ENCODE measurements at places on chromosomes 4 and X.
A peak's percentile ranks its signal among the peaks of the same experiment; 100 is the strongest.

DNA sequence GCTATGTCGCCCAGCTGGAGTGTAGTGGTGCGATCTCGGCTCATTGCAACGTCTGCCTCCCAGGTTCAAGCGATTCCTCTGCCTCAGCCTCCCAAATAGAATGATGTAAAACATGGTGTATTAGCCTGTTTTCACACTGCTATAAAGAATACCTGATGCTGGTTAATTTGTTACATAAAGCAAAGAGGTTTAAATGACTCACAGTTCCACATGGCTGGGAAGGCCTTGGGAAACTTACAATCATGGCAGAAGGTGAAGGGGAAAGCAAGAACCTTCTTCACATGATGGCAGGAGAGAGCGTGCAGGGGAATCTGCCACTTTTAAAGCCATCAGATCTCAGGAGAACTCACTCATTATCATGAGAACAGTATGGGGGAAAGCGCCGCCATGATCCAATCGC lies 1191.8 kb downstream of the ARAP2 start:
- no peak for DNase-seq

GRCh38 chr4:114599231-114599902 lies 760 bp downstream of the UGT8 start:
- DNase-seq, result no peak

- no peak for DNase-seq
Measured at GRCh38 chr4:143559757-143560147, 46.2 kb downstream of the SMARCA5 start.

GRCh38 chr4:141702472-141703182 lies 66.2 kb downstream of the IL15 start:
- DNase-seq, result no peak

- no peak for DNase-seq
Measured at GRCh38 chr4:70515367-70516250, 2.8 kb upstream of the AMTN start.

GRCh38 chr4:80422727-80423404 lies 87.3 kb downstream of the CFAP299 start:
- no peak for DNase-seq

- no peak for DNase-seq
Measured at GRCh38 chrX:47145395-47146120, 537 bp downstream of the RBM10 start.

DNA sequence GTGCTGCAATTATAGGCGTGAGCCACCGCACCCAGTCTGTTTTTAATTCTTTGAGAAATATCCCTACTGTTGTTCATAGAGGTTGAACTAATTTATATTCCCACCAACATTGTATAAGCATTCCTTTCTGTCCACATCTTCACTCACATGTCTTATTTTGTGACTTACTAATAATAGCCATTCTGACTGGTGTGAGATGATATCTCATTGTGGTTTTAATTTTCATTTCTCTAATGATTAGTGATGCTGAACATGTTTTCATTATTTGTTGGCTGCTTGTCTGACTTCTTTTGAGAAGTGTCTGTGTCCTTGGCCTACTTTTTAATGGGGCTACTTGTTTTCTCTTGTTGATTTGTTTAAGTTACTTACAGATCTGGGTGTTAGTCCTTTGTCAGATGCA lies 310.9 kb upstream of the MAOA start:
- DNase-seq, result no peak

- no peak for DNase-seq
Measured at GRCh38 chr4:24887881-24888430, 24.9 kb downstream of the CCDC149 start.

DNA sequence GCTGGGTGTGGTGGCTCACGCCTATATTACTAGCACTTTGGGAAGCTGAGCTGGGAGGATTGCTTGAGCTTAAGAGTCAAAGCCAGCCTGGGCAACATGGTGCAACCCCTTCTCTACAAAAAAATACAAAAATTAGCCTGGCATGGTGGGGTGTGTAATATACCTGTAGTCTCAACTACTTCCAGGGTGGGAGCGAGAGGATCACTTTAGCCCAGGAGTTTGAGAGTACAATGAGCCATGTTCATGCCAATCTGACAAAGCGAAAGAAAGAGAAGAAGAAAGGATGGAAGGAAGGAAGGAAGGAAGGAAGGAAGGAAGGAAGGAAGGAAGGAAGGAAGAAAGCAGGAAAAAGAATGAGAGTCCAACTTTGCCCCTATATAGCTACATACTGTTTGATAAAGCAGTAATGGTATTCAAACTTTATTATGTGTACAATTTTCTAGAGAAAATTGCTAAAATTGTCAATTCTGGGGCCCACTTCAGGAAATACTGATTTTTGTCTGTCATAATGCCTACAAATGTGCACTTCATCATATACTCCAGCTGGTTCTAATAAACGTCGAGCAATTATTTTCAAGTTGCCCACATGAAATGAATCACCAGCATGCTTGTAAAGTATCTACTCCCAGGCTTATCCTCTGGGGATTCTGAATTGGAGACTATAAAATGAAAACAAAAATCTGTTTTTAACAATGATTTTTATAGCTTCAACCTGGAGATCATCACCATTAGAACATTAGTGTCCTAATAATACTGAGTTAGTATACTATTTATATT lies 132.3 kb downstream of the NDST4 start:
- DNase-seq, result peak; percentile 12

DNA sequence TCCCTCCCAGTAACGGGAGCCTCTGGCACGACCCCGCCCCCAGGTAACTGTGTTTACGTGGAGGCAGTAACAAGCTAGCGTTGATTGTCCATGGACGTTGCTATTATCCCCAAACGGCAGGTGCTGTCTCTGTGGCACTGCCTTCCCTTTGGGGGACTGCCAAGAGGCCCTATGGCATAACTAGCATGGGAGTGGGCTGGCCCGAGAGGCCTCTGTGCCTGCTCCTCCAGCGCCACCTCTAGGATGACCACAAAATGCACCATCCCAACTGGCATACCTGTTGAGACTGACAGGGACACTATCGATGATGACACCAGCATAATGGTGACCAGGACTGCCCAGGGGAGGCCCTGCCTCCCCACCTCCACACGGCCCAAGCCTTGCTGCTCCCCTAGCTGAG lies 1.5 kb downstream of the SRPK3 start:
- DNase-seq, result no peak

- DNase-seq, result no peak
Measured at GRCh38 chrX:146278381-146278780, 460.8 kb downstream of the SLITRK2 start.

GRCh38 chr4:154036856-154037255 lies 248.0 kb upstream of the SFRP2 start:
- no peak for DNase-seq

- no peak for DNase-seq
Measured at GRCh38 chrX:133375615-133376340, 39.5 kb downstream of the GPC4 start.

GRCh38 chr4:165191814-165192499 lies 15.4 kb upstream of the KLHL2 start:
- no peak for DNase-seq

- no peak for DNase-seq
Measured at GRCh38 chr4:20878806-20879205, 178.5 kb downstream of the PACRGL start.

DNA sequence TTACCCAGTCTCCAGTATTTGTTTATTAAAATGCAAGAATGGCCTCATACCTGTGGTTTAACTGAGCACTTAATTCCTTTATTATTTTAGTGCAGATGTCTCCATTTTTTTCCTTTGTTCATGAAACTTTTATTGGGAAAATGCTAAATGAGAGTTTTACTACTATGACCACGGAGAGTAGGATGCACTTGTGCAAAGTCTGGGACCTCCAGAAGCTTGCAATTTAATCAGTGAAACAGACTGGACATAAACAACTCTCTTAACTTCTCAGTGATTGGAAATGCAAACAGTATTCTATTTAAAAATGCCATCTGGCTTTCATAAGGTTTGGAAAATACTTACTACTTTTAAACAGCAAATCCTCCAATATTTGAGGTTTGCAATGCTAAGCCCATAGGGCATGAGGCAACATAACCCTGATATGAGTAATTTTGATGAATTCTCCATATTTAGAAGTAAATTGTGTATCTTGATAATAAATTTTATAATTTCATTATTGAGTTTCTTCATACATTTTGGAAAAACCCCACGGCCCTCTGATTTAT lies 718.7 kb upstream of the MAGEB2 start:
- no peak for DNase-seq

GRCh38 chr4:6368601-6369000 lies 99.0 kb downstream of the WFS1 start:
- DNase-seq, result no peak

GRCh38 chr4:182015014-182015413 lies 228.2 kb upstream of the TENM3 start:
- DNase-seq, result no peak

DNA sequence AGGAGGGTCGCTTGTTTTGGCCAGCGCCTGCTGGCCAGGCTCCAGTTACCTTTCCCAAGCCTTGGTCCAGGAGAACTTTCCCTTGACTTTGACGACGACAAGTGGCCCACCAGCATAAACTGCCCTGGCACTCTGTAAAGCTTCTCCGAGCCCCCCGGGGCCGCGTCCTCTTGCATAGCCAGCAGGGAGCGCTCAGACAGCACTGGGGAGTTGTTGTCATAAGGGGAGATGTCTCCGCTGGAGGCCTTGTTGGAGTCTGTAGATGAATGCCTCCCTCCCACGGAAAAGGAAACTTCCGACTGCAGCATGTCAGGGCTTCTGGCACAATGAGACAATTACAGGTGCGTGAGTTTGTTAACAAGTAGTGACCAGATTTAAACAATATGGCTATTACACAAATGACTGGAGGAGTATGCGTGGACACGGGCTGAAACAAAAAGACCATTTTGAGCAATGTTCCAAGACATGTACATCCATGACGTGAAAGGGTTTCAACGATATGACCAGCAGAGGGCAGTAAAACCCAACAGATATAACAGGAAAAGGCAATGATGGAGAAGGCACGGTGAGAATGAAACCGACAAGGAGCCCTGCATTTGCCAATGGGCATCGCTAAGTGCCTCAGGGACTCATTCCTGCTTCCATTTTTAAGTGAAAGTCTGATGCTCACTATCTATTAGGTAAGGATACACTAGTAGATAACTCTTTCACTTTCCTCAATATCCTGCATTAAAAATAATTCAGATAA lies 33.0 kb downstream of the HCCS start:
- peak; percentile 10 for DNase-seq

DNA sequence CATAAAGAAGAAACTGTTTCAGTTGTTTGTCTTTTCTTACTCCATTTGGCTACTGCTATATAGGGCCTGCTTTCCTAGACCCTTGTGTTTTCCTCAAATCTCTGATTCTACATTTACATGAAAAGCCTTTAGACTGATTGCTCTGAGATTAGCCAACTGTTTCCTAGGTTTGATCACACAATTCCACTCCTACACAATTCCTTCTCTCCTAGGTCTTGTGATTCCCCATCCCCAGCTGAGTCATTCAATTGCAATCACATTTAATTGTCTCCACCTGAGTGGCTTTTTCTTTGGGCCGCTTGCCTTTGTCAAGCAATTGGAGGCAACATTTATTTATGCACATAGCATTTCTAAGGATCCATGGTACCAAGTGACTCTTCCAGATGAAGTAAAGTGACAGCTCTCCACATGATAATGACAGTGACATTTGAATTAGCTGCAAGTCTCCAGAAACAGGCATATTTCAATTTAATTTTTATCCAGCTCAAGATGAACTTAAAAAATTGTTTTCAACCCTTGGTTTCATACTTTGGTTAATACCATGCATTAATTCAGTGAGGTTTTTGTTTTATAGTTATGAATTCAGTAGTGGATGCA lies 35.8 kb downstream of the ATXN3L start:
- DNase-seq, result no peak

GRCh38 chr4:153019906-153020305 lies 83.8 kb downstream of the FHDC1 start:
- no peak for DNase-seq

DNA sequence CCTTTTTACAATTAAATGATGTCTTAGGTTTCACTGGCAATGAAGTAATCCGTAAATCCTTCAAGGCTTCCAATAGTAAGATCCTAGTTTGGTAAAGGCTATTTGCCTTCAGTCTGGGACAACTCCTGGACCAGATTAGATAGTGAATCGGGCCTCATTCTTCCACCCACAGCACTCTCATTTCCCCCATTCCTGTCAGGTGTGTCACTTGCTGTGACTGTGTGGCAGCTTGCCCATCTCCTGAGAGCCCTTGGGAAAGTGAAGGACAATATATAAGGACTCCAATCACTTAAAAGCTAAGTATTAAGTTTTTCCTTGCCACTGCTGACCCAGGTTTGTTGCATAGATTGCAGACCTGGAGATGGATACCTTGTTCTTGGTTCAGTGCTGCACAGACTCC lies 3.3 kb upstream of the GASK1B start:
- DNase-seq, result no peak

GRCh38 chr4:76498550-76498949 lies 63.5 kb downstream of the SHROOM3 start:
- DNase-seq, result no peak

GRCh38 chr4:185004562-185005218 lies 13.6 kb upstream of the HELT start:
- no peak for DNase-seq

DNA sequence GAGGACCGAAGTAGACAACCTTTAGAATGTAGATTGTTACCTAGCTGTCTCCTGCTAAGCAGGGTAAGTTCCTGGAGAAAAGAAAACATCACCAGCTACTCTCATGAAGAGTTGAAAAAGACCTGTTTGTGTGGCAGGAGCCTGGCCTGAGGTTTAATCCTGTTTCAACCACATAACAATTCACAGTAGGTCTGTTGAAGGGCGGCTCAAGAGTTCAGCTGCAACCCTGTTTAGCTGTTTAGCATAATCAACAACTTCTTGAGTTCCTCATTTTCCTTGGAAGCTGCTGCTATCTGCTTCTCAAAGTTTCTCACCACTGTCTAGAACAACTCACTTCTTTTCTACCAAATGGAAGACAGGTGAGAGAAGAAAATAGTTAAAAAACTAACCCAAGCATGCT lies 170.4 kb upstream of the TET2 start:
- DNase-seq, result no peak

DNA sequence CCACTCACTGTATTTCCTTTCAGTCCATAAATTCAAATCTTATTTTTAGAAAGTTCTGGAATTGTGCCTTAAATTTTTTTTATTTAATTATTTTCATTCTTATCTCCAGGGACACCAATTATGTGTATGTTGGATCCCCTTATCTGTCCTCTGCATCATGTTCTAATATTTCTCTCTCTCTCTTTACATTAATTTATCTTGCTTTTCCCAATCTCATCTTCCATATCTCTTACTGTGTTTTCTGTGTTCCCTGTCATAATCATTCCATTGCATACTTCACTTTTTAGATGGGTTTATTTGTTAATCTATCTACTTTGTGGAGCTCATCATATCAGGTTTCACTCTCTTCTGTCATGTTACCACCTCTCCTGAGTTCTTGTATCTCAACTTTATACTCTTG lies 37.4 kb downstream of the PPP2R2C start:
- DNase-seq, result no peak

- no peak for DNase-seq
Measured at GRCh38 chrX:39559229-39559628, 538.5 kb downstream of the BCOR start.

DNA sequence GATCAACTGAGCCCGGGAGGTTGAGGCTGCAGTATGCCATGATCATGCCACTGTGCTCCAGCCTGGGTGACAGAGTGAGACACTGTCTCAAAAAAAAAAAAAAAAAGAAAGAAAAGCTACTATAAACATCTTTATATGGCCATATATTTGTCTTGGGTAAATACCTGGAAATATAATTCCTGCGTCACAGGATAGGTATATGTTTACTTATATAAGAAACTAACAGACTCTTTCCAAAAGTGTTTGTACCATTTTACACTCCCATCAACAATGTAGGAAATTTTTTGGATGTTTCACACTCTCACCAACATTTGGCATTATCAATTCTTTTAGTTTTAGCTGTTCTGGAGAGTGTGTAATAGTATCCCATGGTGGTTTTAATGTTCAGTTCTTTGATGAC lies 12.8 kb downstream of the P2RY4 start:
- DNase-seq, result no peak

All from NCI-H446 treated with DMSO at 0.1 percent for 48 hours (cell line).